Osteocyte (in vitro differentiated cells): ENCODE measurements at places on chromosomes 12 and 14. TPM values are rescaled to one million over a fixed set of nuclear protein-coding genes. Genes with fewer than 3 reads are reported as not detected.

RERG gene
- 83.8 and 92.7 TPM in 2 replicates for total RNA-seq

KRT79 gene
- not detected in 2 replicates for total RNA-seq

PDE3A gene
- 27.8 TPM in 2 replicates for total RNA-seq

SLC10A1 gene
- total RNA-seq = not detected in 2 replicates

DNA sequence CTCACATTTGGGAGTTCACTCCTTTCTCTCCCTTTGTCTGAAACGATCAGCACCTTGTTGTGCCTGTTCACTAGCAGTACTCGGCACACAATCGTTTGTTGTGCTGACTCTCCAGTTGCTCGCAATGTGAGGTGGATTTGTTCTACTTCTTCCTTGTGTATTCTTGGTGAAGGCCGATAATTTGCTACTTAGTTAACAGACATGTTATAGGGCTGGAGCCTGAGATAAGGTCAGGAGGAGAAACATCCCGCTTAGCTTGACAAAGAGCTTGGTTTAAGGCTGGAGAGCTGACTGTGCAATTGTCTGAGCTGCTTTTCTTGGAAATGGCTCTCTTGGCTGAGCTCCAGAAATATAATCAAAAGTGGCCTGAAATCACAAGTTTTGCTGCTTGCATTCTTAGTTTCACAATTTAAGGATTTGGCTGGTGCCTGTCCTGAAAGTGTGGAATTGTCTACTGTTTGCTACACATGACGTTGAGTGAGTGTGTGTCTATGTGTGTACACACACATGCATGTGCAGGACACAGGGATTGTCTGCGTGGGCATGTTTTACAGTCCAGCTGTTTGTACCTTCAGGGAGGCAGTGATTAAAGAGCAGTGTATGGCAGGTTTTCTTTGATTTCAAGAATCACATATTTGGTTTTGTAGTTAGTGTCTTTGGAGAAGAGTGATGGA lies 77.7 kb downstream of the ARF6 start:
- DNase-seq = no peak
- H3K4me3 ChIP-seq = peak overlapping the region; percentile 29
- H3K27ac ChIP-seq = peak overlapping the region; percentile 96

GRCh38 chr12:11075642-11076041 lies 13.5 kb upstream of the TAS2R46 start:
- H3K27ac ChIP-seq = no peak overlapping the region
- H3K4me1 ChIP-seq = peaks cover 5% of the 10 kb centered on the region
- no peak overlapping the region for H3K4me3 ChIP-seq
- DNase-seq = no peak
- no peaks in the 10 kb centered on the region for H3K27me3 ChIP-seq

DNA sequence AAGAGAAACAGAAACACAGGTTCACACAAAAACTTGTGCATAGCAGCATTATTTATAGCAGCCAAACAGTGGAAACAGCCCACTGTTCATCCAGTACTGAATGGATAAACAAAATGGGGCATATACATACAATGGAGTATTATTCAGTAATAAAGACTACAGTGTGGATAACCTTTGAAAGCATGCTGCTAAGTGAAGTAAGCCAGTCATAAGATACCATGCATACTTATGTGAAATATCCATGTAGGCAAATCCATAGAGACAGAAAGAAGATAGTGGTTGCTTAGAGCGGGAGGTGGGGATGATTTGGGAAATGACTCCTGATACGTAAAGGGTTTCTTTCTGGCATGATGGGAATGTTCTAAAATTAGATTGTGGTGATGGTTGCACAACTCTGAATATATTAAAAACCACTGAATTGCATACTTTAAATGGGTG lies 99.4 kb downstream of the CRADD start:
- no peak for DNase-seq
- H3K4me1 ChIP-seq = peaks cover 62% of the 10 kb centered on the region
- H3K27ac ChIP-seq = peak overlapping the region; percentile 94
- no peak overlapping the region for H3K4me3 ChIP-seq
- no peaks in the 10 kb centered on the region for H3K36me3 ChIP-seq

DNA sequence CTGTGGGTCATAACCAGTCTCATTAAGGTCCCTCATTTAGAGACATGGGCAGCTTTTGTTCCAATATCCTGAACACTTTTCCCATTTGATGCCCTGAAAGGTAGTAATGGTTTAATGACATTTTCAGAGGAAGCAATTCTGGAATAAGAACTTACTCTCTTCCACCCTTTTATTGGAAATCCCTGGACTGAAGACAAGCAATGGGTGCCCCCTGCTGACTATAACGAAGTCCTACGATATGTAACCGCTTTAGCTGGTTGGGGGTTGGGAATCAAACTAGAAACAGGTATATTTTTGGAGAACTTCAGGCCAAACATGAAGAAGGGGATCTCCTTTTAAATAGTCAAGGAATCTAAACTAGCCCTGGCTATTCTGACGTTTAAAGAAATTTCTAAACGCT lies 20.5 kb downstream of the SARNP start:
- no peak for DNase-seq
- peaks cover 2% of the 10 kb centered on the region for H3K4me1 ChIP-seq
- no peak overlapping the region for H3K27ac ChIP-seq
- H3K27me3 ChIP-seq = no peaks in the 10 kb centered on the region
- peaks cover 43% of the 10 kb centered on the region for H3K36me3 ChIP-seq

- H3K4me3 ChIP-seq = peak overlapping the region; percentile 15
- H3K4me1 ChIP-seq = peaks cover 41% of the 10 kb centered on the region
- H3K27me3 ChIP-seq = no peaks in the 10 kb centered on the region
Measured at GRCh38 chr14:73833530-73834260, 17.9 kb upstream of the PTGR2 start.

GRCh38 chr12:92533280-92533890 lies 169.4 kb upstream of the PLEKHG7 start:
- no peak overlapping the region for H3K27ac ChIP-seq
- peaks cover 2% of the 10 kb centered on the region for H3K27me3 ChIP-seq
- no peak overlapping the region for H3K4me3 ChIP-seq
- peaks cover 14% of the 10 kb centered on the region for H3K4me1 ChIP-seq

DNA sequence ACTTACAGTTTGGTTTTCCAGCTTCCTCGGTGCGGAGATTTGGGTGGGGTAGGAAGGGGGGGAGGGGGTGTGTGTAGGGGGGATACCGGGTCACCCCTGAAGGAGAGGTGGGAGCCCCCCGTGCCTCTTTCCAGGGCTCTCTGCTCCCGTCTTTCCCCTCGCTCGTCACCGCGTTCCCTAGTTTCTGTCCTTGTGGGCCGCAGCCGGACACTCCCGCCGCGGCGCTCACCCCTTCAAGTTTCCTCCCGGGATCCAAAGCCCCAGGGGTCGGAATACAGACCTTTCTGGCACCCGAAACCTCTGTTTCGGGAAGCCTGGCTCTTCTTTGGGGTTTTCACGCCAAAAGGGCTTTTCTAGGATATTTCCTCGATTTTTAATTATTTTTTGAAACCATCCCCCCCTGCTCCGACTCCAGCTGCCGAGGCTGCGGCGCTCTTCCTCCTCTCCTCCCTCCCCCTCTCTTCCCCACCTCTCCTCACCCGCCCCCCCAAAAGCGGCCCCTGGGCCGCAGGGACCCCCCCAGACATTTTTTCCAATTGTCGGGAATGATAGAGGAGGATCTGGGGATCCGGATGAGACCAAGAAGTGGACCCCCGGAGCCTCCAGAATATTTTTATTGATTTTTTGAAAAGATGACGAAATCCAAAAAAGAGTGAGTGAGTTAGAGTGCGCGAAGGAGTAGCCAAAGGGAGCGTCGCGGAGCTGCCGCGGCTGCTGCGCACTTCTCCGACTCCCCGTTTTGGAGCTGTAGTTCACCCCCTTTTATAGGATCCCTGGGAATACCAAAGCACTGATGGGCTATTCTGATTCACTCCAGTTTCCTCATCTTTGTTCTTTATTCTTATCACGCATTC lies 1.7 kb downstream of the CCND2 start:
- peaks cover 40% of the 10 kb centered on the region for H3K4me1 ChIP-seq
- H3K27me3 ChIP-seq = peaks cover 70% of the 10 kb centered on the region
- peak; percentile 75 for DNase-seq
- H3K27ac ChIP-seq = peak overlapping the region; percentile 86
- H3K36me3 ChIP-seq = peaks cover 2% of the 10 kb centered on the region
